ENCODE measurements at places on chromosomes 2 and 18.
A peak's percentile ranks its signal among the peaks of the same experiment; 100 is the strongest.

GRCh38 chr2:221876016-221876415, 303.9 kb upstream of the EPHA4 start:
- no peak for DNase-seq

DNA sequence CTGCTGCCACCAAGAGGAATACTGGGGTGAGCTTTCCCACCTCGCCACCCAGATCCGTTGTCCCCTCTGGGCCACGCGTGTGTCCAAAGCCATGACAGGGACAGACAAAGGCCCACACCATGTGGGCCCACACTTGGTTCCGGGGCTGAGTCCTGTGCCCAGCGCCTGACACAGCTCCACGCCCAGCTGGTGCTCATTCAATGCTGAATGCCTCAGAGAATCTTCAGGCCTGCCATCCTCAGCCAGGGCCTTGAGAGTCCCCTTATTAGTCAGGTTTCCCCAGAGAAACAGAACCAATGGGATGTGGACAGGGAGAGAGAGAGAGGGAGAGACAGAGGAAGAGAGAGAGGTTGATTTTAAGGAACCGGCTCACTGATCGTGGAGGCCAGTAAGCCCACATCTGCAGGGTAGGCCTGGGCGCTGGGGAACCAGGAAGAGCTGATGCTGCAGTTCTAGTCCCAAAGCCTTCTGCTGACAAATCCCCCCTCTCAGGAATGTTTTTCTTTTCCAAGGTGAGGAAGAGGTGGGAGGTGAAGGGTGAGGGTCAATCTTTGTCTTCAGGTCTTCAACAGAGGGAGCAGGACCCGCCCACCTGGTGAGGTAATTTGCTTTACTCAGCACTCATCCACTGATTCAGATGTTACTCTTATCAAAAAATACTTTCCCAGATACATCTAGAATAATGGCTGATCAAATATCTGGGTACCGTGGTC, 10.2 kb upstream of the SPATA3 start:
- DNase-seq: no peak

DNA sequence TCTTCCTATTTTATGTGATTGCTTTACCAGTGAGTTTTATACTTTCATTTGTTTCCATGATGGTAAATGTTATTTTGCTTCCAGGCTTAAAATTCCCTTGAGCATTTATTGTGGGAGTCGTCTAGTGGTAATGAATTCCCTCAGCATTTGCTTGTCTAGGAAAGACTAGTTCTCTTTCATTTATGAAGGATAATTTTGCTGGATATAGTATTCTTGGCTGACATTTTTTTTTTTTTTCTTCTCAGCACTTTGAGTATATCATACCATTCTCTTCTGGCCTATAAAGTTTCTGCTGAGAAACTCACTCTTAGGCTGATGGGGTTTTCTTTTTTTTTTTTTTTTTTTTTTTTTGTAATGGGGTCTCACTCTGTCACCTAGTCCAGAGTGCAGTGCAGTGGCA, 99.1 kb downstream of the EDAR start:
- no peak for DNase-seq

- no peak for DNase-seq
These were observed 565.5 kb downstream of the CCDC85A start for GRCh38 chr2:56749152-56749752.

GRCh38 chr2:72887740-72888437, 681 bp downstream of the SPR start:
- DNase-seq: peak; percentile 71

DNA sequence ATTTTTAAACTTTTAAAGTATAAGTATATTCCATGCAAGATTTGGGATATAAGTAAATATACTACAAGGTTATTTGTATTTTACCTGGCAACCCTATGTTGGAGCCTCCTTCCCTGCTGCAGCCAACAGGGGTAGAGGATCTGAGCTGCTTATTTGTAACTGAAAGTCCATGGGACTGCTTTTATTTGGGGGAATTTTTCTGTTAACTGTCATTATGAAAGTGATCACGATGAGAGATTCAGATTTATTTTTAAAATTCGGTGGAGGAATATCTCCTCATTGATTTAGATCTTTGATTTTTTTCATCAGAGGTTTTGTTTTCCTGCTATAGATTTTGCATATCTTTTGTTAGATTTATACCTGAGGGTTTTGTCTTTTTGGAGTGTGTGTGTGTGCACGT, 215.9 kb downstream of the PRKCE start:
- DNase-seq: no peak
